Activated CD8-positive, alpha-beta memory T cell treated with anti-CD3 and anti-CD28 coated beads, Interleukin-2, amount 10 ng/mL, durations not matched to agents 7 days and 5 days (primary cell): ENCODE measurements at places on chromosomes 16 and 17. TPM values are rescaled to one million over a fixed set of nuclear protein-coding genes. Genes with fewer than 3 reads are reported as not detected.

The RUNDC3A gene
- not detected for total RNA-seq

The FBXO39 gene
- 0.42 TPM for total RNA-seq

The GINS2 gene
- 61.7 TPM for total RNA-seq

DNA sequence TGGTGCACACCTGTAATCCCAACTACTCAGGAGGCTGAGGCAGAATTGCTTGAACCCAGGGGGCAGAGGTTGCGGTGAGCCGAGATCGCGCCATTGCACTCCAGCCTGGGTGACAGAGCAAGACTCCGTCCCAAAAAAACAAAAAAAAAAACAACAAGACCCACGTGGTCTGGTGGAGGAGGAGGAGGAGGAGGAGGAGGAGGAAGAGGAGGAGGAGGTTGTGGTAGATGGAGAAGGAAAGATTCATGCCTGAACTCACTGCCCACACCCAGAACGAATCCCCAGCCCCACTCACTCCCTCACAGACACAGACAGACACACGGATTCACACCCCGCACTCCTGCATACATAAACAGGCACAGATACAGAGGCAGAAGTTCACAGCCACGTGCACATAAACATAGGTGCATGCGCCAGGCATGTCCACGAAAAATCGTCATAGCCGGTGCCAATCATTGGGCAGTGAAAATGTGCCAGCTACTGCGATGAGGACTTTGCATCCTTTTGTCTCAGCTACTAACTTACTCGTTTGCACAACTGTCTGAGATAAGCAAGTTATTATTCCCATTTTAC, 138.5 kb downstream of the WSCD1 start:
- no peak for DNase-seq
- no peaks in the 10 kb centered on the region for H3K4me1 ChIP-seq
- no peaks in the 10 kb centered on the region for H3K36me3 ChIP-seq
- H3K4me3 ChIP-seq, result no peak overlapping the region

The PRSS22 gene
- not detected for total RNA-seq

DNA sequence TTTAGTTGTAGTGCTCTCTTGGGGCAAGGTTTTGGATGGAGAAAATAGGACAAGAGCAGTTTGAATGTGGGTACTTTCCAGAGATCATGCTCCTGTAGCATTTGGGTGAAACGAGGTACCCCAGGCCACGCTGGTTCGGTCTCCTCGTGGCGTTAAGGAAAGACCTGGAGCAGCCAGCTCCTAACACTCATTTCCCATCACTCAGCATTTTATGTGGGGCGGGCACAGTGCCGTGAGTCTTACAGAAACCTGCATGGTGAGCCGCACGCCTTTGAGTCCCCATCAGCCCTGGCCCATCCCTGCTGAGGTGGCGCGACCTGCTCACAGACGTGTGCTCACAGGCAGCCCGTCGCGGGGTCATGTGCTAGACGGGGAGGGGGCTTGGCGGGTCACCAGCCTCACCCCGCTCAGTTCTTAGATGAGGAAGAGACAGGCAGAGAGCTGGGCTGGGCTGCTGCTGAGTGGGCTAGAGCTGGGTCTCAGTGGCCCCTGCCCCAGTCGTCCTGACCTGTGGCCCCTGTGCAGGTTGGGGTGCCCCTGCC, 37.3 kb downstream of the TBCD start:
- H3K27me3 ChIP-seq, result no peaks in the 10 kb centered on the region
- no peak overlapping the region for H3K27ac ChIP-seq
- no peaks in the 10 kb centered on the region for H3K36me3 ChIP-seq
- DNase-seq, result no peak
- no peak overlapping the region for H3K4me3 ChIP-seq
- no peaks in the 10 kb centered on the region for H3K4me1 ChIP-seq

The PRKCA gene
- 68.9 TPM for total RNA-seq

- no peaks in the 10 kb centered on the region for H3K27me3 ChIP-seq
- H3K27ac ChIP-seq, result no peak overlapping the region
- no peak for DNase-seq
These were observed 54.6 kb downstream of the ABR start for GRCh38 chr17:1124896-1125787.

- no peak overlapping the region for H3K4me3 ChIP-seq
- H3K27ac ChIP-seq, result no peak overlapping the region
- peaks cover 18% of the 10 kb centered on the region for H3K27me3 ChIP-seq
- H3K36me3 ChIP-seq, result no peaks in the 10 kb centered on the region
- no peaks in the 10 kb centered on the region for H3K4me1 ChIP-seq
These were observed 21.5 kb upstream of the NUDT7 start for GRCh38 chr16:77700846-77701245.

The SLC16A13 gene
- total RNA-seq, result 19.0 TPM

GRCh38 chr17:39357488-39357887, 43.9 kb downstream of the FBXL20 start:
- H3K27me3 ChIP-seq, result no peaks in the 10 kb centered on the region
- no peak overlapping the region for H3K4me3 ChIP-seq
- H3K4me1 ChIP-seq, result peaks cover 2% of the 10 kb centered on the region
- DNase-seq, result no peak

The MSL1 gene
- 91.4 TPM for total RNA-seq

GRCh38 chr17:55314784-55315491, 50.2 kb downstream of the HLF start:
- peak; percentile 58 for DNase-seq
- peak overlapping the region; percentile 62 for H3K27ac ChIP-seq
- no peaks in the 10 kb centered on the region for H3K27me3 ChIP-seq
- H3K4me1 ChIP-seq, result peaks cover 27% of the 10 kb centered on the region
- H3K36me3 ChIP-seq, result peaks cover 10% of the 10 kb centered on the region

GRCh38 chr16:12124742-12125141, 148.2 kb downstream of the SNX29 start:
- no peak for DNase-seq
- H3K36me3 ChIP-seq, result no peaks in the 10 kb centered on the region
- H3K4me3 ChIP-seq, result no peak overlapping the region
- no peaks in the 10 kb centered on the region for H3K4me1 ChIP-seq
- no peak overlapping the region for H3K27ac ChIP-seq
- no peaks in the 10 kb centered on the region for H3K27me3 ChIP-seq

The PRSS36 gene
- 0.59 TPM for total RNA-seq

DNA sequence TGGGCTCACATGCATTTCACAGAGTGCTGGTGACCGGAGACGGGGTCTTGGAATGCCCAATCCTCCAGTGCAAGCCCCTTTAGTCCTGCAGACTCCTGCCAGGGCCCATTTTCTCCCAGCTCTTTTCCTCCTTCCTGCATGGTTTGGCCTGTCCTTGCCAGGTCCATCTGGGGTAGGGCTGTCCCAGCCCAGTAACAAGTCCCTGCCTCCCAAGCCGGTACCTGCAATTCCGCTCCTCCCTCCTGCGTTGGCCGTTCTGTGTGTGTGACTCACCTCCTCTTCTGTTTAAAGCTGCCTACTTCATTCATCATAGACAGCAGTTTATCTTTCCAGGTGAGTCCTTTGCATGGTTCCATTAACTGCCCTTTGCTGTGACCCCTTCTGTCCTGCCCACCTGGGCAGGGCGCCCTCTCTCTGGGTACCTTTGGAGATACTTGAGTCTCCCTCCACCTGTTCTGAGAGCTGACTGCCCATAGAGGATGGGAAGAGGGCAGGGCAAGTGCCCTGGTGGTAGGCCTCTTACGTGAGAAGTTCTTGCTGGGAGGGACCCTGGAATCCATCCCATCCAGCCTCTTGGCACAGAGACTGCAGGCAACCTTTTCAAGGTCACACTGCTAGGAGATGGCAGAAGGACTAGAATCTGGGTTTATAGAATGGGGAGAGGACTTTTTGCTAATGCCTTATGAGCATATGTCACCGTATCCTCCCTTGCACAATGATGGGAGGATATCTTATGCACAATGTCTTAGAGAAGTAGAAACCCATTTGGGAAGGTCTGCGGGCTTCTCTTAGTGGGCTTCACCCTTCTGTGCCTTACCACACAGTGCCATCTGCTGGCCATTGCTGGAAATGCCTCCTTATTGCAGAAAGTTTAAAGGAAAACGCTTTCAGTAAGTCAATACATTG, 29.7 kb upstream of the LGALS9 start:
- H3K36me3 ChIP-seq, result peaks cover 17% of the 10 kb centered on the region
- no peaks in the 10 kb centered on the region for H3K27me3 ChIP-seq
- H3K4me1 ChIP-seq, result peaks cover 19% of the 10 kb centered on the region
- peak; percentile 87 for DNase-seq
- H3K4me3 ChIP-seq, result no peak overlapping the region

DNA sequence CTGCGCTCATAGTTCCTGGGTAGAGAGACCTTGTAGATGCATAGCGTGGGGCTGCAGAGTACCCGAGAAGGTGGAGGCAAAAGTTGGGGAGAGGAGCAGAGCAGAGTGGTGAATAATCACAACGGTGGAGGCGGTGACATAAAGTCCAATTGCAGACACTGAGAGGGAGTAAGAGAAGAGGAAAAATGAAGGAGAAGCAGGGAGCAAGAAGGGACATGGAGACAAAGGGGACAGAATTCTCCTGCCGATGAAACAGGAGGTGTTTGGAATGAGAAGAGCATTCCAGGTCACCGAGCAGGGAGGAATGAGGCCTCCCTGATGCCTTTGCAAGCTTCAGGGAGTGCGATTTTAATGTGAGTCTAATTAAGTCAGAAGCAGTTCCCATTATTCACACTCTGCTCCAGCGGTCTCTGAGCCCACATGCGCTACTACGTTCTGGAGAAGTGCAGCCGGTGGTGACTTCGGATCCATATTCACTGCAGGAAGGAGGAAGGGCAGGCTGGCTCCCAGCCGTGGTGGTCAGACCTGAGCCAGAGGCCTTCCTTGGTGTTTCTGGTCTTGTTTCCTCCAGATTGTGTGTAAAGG, 108.0 kb upstream of the DNAH9 start:
- no peaks in the 10 kb centered on the region for H3K36me3 ChIP-seq
- H3K4me3 ChIP-seq, result no peak overlapping the region
- H3K27ac ChIP-seq, result no peak overlapping the region

The JUP gene
- 2.3 TPM for total RNA-seq

DNA sequence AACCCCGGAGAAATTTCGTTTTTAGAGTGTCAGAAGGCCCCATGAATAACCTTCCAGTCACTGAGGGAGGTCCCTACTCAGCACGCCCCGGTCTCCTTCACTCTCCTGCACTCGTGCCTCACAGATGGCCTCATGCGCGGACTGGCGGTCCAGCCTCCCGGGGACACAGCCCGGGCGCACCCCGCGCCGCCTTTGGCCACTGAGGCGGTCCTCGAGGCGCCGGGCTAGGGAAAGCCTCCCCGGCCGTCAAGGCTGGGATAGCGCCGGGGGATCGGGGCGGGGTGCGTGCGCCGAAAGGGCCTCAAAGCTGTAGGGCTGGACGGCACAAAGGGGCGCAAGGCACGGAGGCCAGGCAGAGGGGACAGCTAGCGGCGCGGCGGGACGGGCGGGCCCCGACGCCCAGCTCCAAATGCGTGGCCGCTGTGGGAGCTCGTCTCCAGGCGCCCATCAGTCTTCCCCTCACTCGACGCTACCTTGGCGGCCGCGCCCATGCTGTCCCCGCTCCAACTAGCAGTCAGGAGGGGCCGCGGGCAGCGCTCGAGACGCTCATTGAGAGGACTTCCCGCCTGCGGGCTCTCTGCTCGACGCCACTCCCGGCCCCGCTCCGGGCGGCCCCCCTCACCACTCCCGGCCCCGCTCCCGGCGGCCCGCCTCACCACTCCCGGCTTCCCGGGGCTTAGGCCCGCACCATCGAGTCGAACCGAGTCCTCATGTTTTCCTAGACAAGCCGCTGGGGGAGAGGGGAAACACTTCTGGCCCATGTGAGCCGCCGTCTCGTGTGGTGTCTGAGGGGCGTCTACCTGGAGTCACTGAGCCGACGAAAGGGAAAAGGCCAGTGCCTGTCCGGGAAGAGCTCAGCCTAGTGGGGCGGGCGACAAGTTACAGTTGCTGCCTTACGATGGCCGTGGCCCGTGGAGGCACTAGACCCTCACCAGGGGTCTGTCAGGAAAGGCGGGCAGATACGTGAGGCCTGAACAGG, at the start of gene USP6:
TSS of gene USP6 (plus strand) at position 360 of the 979 bp plus-strand sequence. CDS start 14,336 bp downstream, outside the sequence.
- peaks cover 40% of the 10 kb centered on the region for H3K27me3 ChIP-seq
- peaks cover 11% of the 10 kb centered on the region for H3K4me1 ChIP-seq
- peaks cover 25% of the 10 kb centered on the region for H3K36me3 ChIP-seq

The SUPT6H gene
- 81.2 TPM for total RNA-seq

DNA sequence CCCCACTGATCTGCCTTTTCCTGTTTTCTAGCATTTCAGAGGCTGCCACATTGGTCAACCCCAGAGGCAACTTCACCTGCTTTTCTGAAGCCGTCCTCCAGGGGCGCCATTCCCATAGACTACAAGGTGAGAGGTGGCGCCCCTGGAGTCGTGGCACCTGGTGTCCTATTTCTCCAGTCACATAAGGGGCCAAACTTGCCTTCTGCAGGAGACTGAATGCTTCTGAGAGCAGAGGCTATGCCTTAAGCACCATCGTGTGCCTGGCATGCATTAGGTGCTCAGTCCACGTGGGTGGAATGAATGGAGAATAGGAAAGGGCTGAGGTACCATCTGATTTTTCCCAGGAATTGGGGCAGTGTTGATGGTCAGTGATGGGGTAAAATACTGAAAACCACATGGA, 164.8 kb downstream of the HAPSTR1 start:
- no peak overlapping the region for H3K4me3 ChIP-seq
- no peak overlapping the region for H3K27ac ChIP-seq
- no peaks in the 10 kb centered on the region for H3K27me3 ChIP-seq
